ENCODE measurements at places on chromosomes 2 and 18.

GRCh38 chr18:6362559-6363129, 52.1 kb downstream of the L3MBTL4 start:
- no peak for DNase-seq

GRCh38 chr18:55910296-55910695, 322.3 kb upstream of the TCF4 start:
- no peak for DNase-seq

DNA sequence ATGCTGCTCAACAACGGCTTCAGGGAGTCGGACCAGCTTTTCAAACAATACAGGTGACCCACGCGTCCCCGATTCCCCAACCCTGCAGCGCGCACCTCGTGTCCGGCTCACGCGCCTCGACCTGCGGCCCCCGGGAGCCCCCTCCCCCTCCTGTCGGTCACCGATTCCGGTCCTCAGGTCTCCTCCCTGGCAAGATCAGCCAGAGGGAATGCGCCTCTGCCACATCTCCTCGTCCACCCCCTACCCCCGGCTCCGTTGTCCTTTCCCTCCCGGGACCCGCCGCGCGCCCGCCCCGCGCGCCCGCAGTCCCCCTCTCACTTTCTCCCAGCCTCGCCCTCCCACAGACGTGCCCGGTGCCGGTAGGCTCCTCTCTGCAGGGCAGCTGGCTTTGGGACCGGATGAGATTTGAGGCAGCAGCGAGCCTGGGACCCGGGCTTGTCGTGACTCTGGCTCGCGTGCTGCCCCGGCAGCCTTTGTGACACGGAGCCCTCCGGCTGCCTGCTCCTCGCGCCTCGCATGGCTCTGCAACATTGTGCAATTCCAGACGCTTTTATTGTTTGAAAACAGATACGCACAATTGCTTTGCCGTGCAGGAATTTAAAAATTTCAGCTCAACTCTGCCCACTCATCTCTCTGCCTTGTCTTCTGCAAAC, 558 bp downstream of the TTC39C start:
- DNase-seq: peak; percentile 41

GRCh38 chr2:154554046-154554445, 144.4 kb upstream of the KCNJ3 start:
- no peak for DNase-seq

- no peak for DNase-seq
Measured at GRCh38 chr2:134142903-134143302, 111.0 kb upstream of the MGAT5 start.

GRCh38 chr2:114156366-114157056, 266.6 kb downstream of the ACTR3 start:
- no peak for DNase-seq

GRCh38 chr2:204115137-204116056, 178.8 kb downstream of the ICOS start:
- DNase-seq: peak; percentile 33

DNA sequence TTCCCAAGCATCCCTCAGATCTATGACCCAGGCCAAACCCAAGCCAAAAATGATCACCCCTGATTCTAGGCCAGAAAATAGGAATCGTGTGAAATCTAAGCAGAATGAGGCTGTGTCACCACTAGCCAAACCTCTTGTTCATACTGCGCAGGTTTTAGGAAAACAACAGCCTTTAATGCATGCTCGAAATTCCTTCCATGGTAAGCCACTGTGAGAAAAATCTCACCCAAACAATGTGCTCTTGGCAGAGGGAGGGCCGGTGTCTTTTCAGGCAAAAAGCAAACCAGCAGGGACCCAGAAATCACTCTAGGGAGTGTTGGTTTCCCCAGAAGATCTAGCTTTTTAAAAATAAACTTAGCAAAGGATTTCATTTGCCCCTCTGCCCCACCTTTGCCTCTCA, 71.2 kb upstream of the FOSL2 start:
- no peak for DNase-seq

DNA sequence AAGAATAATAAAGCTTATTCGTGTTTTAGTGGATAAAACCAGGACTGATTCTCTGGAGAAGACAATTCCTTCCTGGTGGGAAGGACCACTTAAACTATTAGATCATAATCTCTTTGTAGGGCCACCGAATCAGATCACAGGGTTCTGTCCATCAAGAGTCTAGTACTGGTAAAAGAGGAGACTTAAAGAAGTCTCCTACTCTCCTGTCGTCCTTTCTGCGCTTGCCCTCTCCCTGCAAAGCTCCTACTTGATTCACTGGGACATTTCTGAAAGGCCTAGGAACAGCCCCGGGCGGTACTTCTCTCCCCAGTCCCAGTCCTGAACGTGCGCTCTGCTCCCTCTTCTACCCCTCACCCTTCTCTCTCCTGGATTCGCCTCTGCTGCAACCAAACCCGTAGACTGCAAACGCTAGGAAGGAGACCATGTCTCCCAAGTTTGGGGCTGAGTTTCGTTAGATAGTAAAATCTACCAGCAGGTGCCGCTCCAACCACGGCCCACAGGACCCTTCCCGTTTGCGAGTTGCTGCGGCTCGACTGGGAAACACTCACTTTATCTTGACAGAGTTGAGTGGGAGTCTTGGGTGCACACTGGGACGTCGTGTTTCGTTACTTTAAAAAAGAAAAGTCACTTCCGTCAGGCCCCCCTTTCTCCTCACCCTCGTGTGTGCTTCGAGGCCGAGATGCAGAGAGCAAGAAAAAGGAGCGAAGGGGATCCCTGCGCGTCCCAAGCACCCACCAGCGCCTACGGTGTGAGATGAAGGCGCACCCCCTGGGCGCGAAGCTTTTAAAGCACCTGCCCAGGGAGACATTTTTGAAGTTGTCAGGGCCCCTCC, 923 bp downstream of the FIGLA start:
- DNase-seq: peak; percentile 75

DNA sequence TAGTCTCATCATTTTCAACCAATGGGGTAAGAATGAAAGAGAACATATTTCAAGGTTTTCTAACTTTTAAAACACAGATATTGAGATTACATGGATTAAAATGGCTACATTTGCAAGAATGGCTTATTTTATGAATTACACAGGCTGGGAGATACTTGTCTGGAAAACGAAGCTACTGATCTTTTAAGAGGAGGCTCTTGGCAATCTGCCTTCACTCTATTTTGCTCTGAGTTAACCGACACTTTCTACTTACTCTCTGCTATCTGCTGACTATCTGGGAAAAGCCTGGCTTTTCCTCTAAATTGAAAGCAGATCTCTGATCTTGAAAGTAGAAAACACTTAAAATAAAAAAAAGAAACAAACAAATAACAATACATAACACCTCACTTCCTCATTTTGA, 325.4 kb upstream of the LINC00305 start:
- no peak for DNase-seq

GRCh38 chr2:219697811-219698747, 70.6 kb downstream of the SLC4A3 start:
- DNase-seq: no peak

DNA sequence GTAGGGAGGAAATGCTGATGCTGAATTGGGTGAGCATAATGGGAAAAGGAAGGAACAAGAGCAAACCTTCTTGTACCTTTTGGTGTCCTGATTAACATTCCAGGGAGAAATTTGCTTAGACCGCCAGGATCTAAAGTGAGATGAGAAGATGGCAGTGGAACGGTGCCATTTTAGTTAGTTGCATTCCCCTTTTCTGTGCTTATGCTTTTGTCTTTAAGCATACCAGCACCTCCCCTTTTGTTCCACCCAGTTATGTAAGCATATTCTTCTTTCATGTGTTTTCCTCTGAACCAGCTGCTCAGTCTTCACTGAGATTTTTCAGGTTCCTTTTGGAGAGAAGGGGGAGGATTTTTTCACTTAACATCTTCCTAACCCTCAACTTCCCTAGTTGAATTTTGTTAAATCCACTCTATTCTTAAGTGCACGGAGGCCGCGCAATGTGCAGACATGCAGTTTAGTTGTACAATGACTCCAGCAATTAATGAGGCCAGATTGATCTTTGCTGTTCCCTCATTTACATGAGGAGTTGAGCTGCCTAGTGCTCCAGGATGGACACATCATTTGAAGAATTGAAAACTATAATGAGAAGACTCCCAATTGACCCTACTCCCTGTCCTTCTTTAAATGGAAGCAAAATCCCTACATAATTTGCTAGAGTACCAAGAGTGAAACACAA, 73.9 kb downstream of the MAP4K4 start:
- DNase-seq: peak; percentile 42

DNA sequence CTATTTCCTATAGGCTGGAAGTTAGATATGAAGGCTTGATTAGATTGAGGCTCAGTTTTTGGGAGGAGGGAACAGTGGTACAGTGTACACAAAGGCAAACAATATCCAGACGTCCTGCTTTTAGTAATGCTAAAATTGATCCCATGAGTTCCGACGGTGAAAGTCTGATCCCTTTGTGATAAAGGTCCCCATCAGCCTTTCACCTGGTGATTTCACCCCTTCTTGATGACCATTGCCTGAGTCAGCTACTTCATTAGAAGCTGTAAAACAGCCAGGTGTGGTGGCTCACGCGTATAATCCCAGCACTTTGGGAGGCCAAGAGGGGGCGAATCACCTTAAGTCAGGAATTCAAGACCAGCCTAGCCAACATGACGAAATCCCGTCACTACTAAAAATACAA, 29.7 kb downstream of the TWSG1 start:
- DNase-seq: no peak

DNA sequence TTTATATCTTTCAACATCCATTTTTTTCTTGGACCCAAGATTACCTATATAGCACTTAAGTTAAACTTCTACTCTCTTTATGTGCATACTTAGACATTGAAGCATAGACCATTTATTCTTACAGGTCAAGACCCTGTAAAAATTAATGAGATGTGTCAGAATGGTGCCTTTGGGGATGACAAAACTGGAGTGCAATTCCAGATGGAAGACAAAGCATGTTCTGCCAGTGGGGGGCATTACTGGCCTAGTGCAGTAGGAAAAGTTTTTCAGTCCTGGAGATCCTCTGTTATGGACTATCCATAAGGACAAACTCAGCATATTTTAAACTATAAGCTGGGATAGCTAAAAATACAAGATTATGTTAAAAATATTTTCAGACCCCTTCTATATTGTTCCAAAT, 57.8 kb upstream of the MMADHC start:
- no peak for DNase-seq

GRCh38 chr18:26902291-26902690, 36.8 kb upstream of the AQP4 start:
- DNase-seq: peak; percentile 12

GRCh38 chr2:157726946-157727345, 98.3 kb upstream of the ACVR1C start:
- no peak for DNase-seq

GRCh38 chr2:129877795-129878775, 101.4 kb upstream of the RAB6C start:
- peak; percentile 56 for DNase-seq

- DNase-seq: no peak
Measured at GRCh38 chr2:202035941-202036372, 2.3 kb downstream of the FZD7 start.

DNA sequence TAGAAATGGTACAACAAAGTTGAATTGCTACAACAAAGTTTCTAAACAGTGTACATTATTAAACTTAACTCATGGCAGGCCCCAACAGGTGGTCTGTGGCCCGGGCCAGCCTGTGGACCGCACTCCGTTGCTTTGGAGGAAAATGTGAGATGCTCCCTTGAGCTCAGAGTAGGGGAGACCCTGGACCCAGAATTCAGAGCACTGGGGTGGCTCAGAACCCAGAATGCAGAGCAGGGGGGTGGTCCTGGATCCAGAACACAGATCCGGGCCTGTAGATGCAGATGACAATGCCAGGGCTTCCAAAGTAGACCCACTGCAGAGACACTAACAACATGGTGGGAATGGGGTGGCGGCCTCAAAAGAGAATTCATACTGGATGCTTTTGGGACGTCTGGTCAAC, 311.0 kb downstream of the NDUFA10 start:
- no peak for DNase-seq

DNA sequence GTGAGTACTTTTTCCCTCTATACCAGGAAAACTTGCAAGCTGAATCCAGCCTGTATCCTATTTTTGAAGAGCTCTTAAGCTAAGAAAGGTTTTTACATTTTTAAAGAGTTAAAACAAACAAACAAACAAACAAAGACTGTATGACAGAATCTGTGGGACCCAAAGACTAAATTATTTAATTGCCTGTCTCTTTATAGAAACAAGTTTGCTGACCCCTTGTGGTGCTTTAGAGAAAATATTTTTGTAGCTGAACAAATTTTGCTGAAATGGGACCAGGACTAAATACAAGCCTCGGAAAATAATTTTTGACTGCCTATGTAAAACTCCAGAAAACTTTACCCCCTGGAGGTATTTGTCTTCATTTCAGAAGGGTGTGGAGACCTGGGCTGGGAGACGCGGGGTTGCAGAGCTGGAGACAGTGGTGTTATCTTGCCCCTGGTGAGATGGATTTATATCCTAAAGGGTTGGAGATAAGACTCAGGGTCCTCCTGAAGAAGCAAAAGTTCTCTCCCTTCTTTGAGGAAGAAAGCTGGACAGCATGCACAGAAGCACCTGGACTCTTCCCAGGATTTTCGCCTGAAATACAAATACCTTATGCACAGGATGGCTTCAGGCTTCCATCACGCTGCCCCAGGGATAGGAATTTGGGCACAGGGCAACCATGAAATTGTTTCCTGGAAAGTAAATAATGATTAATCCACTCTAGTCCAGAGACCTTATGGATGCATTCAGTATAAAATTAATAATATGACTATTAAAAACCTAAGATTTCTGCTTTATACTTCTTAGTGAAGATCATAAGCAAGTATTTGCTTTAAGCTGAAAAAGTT, 54.3 kb downstream of the TMX3 start:
- peak; percentile 79 for DNase-seq

DNA sequence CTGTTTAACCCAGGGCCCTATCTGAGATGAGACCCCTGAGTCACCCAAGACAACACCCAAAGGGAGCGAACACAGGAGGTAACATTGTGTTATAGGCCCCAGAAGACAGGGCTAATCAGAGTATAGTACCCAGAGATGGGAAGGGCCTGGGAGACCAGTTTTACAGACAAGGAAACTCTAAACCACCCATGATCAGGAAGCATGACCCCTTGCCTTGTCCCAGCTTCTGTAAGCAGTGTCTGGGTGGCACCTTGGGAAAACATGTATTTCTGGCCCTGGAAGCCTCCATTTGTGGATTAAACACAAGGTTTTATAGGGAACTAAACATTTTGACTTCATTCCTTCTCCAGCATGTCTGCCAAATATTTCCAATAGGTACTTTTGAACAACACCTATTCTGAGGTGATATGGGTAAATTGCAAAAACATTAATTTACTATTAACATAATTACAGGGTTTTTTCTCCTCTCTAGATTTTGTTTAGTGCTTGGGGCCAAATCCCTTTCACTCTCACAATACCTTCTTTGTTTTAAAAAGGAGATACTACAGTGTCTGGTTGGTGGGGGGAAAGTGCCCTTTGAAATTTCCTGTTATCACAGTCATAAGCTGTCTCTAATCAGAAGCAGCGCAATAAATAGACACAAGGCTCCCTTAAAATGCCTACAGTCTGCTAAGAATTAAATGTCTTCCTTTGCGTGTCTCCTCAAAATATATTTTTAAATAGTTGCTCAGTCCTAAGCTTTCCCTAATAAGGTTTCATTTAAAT, 341.1 kb downstream of the BCL11A start:
- DNase-seq: no peak

GRCh38 chr2:19137433-19137832, 221.0 kb downstream of the OSR1 start:
- DNase-seq: no peak
